Activated B cell treated with CpG ODN at 0.5 μM for 24 hours (primary cell): ENCODE measurements at places on chromosomes 5 and 9.

DNA sequence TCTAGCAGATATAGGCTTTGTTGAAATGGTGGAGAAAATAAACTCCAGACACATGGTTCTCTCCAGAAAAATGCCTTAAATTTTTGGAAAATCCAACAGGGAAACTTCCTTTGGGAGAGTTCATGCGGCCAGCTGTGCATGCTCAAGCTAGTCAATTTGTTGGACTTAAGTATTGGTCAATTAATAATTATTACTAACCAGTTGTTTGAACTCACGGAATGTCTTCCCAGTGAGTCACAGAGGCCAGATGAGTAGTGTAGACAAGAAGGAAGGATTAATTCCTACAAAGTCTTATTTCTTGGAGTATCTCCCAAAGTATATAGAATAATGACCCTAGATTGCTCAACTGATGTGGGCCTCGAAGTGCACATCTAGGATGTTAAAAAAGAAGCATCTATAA, 103.6 kb downstream of the MACIR start:
- no peak for DNase-seq
- H3K27ac ChIP-seq = no peak overlapping the region
- no peaks in the 10 kb centered on the region for H3K27me3 ChIP-seq
- no peaks in the 10 kb centered on the region for H3K4me1 ChIP-seq
- no peak overlapping the region for H3K4me3 ChIP-seq
- H3K36me3 ChIP-seq = no peaks in the 10 kb centered on the region

GRCh38 chr5:87184605-87185004, 83.1 kb upstream of the RASA1 start:
- H3K4me1 ChIP-seq = peaks cover 4% of the 10 kb centered on the region
- H3K27me3 ChIP-seq = no peaks in the 10 kb centered on the region
- H3K36me3 ChIP-seq = no peaks in the 10 kb centered on the region
- no peak for DNase-seq

DNA sequence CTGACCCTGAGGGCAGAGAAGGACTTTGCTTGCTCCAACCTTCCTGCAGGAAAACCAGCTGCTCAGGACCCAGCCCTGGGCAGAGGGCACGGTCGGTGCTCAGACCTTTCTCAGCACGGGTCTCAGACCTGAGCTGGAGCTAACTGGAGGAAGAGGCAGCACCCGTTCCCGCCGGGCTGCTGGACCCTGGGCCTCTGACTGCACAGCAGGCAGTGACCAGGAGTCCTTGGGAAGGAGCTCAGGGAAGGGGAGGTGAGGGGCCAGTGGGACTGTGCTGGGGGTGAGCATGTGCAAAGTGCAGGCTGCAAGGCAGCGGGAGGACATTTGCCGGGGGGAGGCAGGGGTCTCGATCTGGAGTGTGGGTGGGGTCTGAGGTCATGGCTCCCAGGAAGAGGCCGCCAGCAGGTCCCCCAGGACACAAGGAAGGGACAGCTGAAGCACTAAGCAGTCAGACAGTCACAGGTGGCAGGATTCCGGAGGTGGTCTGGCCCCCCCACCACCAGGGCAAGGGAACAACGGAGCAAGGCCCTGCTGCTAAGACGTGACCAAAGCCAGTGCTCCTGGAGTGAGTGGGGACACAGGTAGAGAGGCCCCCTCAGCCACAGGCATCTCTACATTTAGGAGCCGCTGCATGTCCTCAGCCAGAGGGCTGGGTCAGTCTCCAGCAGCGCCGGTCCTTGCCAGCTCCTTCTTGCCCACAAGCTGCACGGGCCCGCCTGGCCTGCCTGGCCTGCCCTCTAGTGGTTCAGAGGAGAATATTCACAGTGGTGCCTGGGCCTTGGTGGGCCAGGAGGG, 4.8 kb upstream of the DPM2 start:
- H3K27ac ChIP-seq = peak overlapping the region; percentile 82
- peaks cover 60% of the 10 kb centered on the region for H3K36me3 ChIP-seq
- H3K4me1 ChIP-seq = peaks cover 28% of the 10 kb centered on the region
- peak; percentile 53 for DNase-seq
- no peaks in the 10 kb centered on the region for H3K27me3 ChIP-seq
- H3K4me3 ChIP-seq = peak overlapping the region; percentile 54

GRCh38 chr5:52684051-52684450, 103.7 kb upstream of the ITGA1 start:
- DNase-seq = no peak
- H3K4me3 ChIP-seq = no peak overlapping the region
- H3K27me3 ChIP-seq = peaks cover 2% of the 10 kb centered on the region
- H3K27ac ChIP-seq = no peak overlapping the region
- H3K36me3 ChIP-seq = no peaks in the 10 kb centered on the region

- H3K27ac ChIP-seq = no peak overlapping the region
- H3K27me3 ChIP-seq = no peaks in the 10 kb centered on the region
- no peak for DNase-seq
- no peaks in the 10 kb centered on the region for H3K4me1 ChIP-seq
These were observed 143.3 kb downstream of the CDC42SE2 start for GRCh38 chr5:131406975-131407638.

DNA sequence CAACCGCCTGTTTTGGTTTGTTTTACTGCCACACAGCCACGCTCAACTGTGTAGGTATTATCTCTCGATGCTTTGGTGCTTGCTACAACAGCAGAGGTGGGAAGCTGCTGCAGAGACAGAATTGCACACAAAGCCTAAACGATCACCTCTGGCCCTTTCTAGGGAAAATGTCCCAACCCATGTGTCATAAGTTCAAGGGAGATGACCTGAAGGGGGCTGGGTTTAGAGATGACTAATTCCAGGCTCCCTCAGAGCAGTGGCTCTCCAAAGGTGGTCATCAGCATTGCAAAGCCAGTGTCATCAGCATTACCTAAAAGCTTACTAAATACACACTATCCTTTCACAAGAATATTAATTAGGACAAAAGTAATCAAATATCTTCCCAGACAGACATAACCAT, 10.9 kb downstream of the ZNF622 start:
- no peak for DNase-seq
- H3K27me3 ChIP-seq = no peaks in the 10 kb centered on the region
- H3K4me3 ChIP-seq = no peak overlapping the region
- H3K4me1 ChIP-seq = peaks cover 36% of the 10 kb centered on the region
- H3K27ac ChIP-seq = no peak overlapping the region

GRCh38 chr9:120856700-120857099, 14.0 kb upstream of the PSMD5 start:
- H3K4me1 ChIP-seq = peaks cover 3% of the 10 kb centered on the region
- H3K4me3 ChIP-seq = no peak overlapping the region
- no peaks in the 10 kb centered on the region for H3K27me3 ChIP-seq
- no peak overlapping the region for H3K27ac ChIP-seq

GRCh38 chr5:81728301-81728700, 22.6 kb downstream of the SSBP2 start:
- H3K4me1 ChIP-seq = peaks cover 58% of the 10 kb centered on the region
- H3K36me3 ChIP-seq = no peaks in the 10 kb centered on the region
- DNase-seq = no peak
- no peak overlapping the region for H3K4me3 ChIP-seq
- H3K27ac ChIP-seq = no peak overlapping the region

DNA sequence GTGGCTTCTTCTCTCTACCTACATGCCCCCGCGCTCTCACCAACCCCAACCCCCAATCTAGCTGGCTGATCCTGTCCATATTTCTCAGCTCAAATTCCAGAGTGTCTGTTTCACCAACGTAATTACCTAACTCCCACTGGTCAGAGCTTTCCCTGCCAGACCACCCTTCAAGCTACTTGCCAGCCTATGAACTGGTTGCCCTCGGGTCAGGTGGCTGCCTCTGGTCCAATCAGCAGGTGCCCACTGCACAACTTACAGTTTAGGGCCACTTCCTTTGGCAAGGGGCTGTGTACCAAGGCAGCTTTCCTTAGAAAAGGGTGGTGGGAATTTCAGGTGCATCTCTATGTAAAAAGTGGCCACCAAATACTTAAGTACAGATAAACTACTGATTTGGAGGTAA, 92.2 kb upstream of the SLC30A5 start:
- H3K4me3 ChIP-seq = no peak overlapping the region
- no peak overlapping the region for H3K27ac ChIP-seq
- H3K36me3 ChIP-seq = no peaks in the 10 kb centered on the region
- H3K27me3 ChIP-seq = peaks cover 23% of the 10 kb centered on the region
- DNase-seq = no peak

- no peaks in the 10 kb centered on the region for H3K27me3 ChIP-seq
- DNase-seq = no peak
- no peak overlapping the region for H3K27ac ChIP-seq
- H3K4me3 ChIP-seq = no peak overlapping the region
- no peaks in the 10 kb centered on the region for H3K4me1 ChIP-seq
These were observed 266.6 kb upstream of the GAS1 start for GRCh38 chr9:87213948-87214347.

- DNase-seq = no peak
- H3K4me1 ChIP-seq = peaks cover 9% of the 10 kb centered on the region
- H3K36me3 ChIP-seq = no peaks in the 10 kb centered on the region
- H3K27ac ChIP-seq = no peak overlapping the region
These were observed 46.3 kb downstream of the STC2 start for GRCh38 chr5:173281910-173282309.
